Upper lobe of left lung (tissue), 6 donors: ENCODE measurements at places on chromosomes 1 and 21. TPM values are rescaled to one million over a fixed set of nuclear protein-coding genes. Genes with fewer than 3 reads are reported as not detected.

FAM3B gene
- 4.2 TPM for total RNA-seq

DNA sequence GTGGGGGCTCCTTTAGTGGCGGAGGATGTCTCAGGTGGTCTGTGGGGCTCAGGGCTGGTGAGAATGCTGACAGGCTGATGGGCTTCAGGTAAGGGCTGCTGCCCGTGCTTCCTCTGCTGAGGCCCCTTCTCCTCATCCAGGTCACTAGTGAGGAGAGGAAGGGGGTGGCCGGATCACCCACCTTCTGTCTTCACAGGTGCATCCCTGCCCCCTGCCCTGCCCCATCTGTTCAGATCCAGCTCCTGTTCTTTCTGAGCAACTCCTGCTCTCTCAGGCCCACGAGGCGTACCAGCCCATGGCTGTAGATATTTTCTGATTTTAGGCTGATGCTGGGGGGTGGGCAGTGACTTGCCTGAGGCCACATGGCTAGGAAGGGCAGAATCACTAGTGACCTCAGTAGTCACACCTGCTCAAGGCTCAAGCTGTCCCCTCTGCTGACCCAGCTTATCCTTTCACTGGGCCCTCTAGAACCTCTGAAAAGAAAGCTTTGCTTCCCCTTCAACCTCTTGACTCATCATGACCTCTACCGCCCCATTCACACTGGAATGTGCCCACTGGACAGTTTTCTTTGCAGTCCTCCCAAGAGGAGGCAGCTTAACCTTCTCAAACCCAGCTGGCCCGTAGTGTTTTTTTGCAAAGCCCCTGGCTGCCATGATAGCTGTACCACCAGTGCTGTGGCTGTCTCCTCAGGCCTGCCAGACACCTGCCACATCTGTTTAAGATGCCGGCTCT is 14.8 kb downstream of the DCST2 start:
- DNase-seq: no peak

DNA sequence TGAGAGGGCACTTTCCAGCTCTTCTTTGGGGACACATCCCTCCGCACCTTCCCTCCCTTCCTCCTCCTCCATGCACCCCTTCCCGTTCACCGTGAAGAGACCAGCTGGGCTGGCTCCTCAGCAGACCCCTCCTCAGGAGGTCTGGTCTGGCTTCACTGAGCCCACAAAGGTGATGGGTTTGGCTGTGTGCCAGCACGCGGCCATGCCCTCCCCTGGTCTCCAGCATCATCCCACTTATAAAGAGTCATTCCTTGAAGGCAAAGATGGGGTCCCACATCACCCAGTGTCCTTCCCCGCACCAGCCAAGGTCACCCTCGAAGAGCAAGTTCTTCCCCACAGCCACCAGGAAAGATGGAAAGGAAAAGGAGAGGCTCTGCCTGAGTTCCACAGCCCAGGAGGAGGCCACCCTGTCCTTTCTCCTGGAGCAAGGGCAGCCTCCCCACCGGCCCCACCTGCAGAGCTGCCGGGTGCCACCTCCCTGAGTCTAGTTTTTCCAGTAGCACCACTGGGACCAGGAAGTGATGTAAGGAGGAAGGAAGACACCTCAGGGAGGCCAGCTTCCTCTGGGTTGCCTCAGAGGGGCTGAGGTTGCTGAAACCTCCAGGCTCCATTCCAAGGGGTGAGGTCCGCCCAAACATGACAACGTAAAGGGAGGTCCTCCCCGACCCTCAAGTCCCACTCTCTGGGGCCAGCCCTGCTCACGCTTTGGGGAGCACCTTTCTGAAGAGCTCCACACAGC is 32.7 kb downstream of the RIPK4 start:
- no peak for DNase-seq

HRNR gene
- total RNA-seq: not detected

SMCP gene
- not detected for total RNA-seq
